ENCODE measurements at places on chromosomes 3 and 15.
A peak's percentile ranks its signal among the peaks of the same experiment; 100 is the strongest.

GRCh38 chr15:50425219-50425618, 1.0 kb downstream of the USP8 start:
- no peak for DNase-seq

- DNase-seq: no peak
Observed at GRCh38 chr3:121998611-121999473, 23.2 kb downstream of the ILDR1 start.

DNA sequence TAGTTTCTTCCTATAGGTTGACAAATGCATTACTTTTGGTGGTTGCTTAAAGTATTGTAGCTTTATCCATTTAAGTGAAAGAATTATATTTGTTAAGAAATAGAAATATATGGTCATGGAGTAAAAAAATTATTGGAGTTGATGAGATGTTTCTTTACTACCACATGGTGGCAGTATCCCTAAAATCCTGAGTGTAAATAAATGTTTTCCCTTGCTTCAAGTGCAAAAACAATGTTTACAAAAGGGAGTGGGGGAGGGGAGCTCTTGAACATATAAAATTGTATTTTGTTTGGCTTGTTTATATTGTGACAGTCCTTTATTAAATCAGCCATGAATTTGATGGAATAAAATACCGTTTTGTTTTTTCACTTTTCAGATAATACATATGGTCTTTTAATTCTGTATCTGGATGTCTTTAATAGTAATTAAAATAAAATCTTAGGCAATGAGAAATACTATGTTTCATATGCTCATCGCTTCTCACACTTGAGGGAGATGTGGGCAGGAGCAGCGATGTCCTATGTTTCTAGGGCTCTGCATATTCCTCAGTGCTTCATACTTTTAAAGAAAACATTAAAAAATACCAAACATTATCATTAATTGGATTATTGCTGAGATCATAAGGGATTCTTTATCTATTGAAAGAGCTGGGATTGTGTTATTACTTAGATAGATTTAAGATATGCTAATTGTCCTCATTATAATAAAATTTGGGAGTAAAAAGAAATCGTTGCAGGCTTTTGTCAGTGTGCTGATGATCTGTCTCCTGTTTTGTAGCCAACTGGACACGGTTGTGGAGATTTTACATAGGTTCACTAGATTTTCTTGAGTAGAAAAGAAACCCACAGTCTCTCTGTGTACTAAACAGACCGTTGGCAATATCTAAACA, 349.7 kb downstream of the TUSC7 start:
- DNase-seq: no peak

DNA sequence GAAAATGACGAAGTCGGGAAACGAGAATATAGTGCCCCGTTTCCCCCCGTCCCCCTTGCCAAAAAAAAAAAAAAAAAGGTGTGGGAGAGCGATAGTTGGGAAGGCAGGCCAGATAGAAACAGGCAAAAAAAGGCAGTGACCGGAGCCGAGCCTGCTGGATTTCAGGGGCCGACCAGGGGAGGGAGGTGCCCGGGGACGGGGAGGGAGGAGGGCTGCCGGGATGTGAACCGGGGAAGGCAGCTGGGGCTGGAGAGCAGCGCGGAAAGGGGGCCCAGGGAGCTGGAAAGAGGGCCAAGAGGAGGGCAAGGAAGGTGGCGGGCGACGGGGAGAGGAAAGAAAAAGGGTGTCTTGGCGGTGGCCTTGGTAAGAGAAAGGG, 837 bp downstream of the LRRN1 start:
- DNase-seq: peak; percentile 20

- DNase-seq: no peak
Observed at GRCh38 chr15:39180483-39180933, 400.4 kb upstream of the THBS1 start.

DNA sequence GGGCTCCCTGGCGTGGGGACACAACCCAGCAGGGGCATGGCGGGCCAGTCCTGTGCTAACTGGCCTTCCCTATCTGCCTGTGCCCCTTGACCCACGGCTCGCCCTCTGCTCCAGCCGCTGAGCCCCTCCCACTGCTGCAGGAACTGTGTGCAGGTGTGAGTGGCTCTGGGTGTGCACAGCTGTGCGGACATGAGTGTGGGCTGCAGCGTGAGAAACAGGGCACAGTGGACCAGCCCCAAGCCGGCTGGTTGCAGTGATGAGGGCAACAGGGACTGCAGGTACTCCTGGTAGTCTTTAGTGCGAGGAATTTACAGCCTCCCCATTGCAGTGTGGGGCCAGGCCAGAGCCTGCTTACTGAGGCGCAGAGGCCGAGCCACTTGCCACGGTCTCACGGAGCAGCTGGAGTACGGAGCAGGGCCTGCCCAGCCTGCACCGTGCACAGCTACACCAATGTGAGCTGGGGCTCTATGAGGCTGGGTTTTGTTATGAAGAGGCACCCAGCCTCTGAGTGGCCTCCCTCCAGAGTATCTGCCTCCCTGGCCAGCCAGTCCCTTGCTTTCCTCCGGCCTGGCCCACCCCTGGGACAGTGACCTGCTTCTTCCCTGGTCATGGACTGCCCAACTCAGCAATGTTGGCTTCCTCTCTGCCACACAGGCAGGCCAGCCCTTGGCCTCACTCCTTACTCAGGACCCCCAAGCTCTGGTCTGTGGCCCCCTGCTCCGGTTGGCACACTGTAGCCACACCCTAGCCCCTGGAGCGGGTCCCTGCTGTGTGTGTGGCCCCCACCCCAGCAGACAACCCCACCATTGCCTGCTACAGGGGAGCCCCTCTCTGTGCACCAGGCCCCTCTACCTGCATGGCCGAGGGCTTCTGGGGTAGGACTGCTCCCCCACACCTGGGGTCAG, 47.8 kb downstream of the PLXNA1 start:
- no peak for DNase-seq
